ENCODE measurements at places on chromosomes 3 and 15.

DNA sequence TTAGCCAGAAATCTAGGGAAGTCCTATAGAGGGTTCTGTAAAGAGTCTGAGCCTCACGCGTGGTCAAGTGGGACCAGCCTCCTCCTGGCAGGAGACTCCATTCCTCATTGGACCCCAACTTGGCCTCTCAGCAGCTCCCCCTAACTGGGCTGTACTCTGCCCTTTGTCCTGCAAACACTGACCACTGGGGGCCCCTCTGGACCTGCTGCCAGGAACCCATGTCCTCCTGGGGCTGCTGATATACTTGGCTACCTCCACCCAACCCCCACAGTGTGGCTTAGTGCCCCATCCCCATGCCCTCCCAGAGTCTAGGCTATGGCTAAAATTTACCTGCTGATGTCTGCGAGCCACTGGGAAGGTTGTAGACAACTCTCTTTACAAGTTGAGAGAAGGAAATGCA, 62.7 kb downstream of the UBP1 start:
- DNase-seq = no peak

GRCh38 chr15:70098461-70099166, 897 bp upstream of the TLE3 start:
- DNase-seq = no peak

GRCh38 chr15:52714968-52715367, 35.8 kb upstream of the ATOSA start:
- no peak for DNase-seq

- no peak for DNase-seq
Measured at GRCh38 chr3:181326637-181327223, 337.2 kb upstream of the DNAJC19 start.

- no peak for DNase-seq
Measured at GRCh38 chr3:13851091-13851849, 28.6 kb downstream of the WNT7A start.

DNA sequence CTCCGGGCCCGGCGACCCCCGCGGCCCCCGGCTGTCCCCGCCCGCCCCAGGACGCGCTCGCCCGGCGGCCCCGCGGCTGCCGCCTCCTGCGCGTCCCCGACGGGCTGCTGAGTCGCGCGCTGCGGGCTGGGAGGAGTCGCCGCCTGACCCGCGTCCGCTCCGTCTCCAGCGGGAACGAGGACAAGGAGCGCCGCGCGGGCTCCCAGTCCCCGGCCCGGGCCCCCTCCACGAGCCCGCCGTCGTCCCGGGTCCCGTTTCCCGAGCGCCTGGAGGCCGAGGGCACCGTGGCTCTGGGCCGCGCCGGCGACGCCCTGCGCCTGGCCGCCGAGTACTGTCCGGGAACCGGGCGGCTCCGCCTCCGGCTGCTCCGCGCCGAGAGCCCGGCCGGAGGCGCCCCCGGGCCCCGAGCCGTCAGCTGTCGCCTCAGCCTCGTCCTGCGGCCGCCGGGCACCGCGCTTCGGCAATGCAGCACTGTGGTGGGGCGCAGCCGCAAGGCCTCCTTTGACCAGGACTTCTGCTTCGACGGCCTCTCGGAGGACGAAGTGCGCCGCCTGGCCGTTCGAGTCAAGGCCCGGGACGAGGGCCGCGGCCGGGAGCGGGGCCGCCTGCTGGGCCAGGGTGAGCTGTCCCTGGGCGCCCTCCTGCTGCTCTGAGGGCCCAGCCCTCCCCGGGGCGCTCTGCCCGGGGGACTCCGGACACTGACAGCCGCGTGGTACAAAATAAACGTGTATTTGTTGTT, 1.5 kb downstream of the C2CD4A start:
- no peak for DNase-seq

DNA sequence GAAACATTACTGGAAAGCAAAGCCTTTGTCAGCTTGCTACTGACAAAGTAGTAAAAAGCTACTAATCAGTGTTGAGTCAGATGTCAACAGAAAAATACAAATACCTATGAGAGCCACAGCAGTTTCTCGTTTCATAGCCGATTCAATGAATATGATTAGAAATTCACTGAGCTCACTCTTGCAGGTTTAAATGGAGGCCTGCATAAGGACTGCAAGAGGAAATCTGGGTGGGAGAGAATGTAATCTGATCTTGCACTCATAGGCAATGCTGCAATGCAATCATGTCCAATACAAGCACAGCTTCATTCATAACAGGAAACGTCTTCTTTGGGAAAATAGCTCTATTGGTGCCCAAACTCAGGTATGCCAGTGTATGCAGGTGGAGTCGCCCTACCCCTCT, 608.8 kb downstream of the ROBO2 start:
- DNase-seq = no peak

- no peak for DNase-seq
Measured at GRCh38 chr3:36695769-36696137, 68.6 kb downstream of the DCLK3 start.

- DNase-seq = no peak
Measured at GRCh38 chr3:112579697-112580096, 17.9 kb downstream of the SLC35A5 start.

DNA sequence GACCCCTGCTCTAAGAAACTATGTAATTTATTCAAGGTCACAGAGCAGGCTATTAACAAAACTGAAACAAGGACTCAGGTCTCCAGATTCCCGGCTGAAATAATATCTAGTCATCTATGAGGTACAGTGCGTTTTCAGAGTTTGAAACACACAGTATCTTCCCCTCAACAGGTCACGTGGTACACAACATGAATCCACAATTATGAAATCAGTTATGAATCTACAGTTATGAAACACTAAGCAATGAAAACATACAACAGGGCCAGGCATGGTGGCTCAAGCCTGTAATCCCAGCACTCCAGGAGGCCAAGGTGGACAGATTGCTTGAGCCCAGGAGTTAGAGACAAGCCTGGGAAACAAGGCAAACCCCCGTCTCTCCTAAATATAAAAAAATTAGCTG, 72.7 kb downstream of the FSIP1 start:
- no peak for DNase-seq

DNA sequence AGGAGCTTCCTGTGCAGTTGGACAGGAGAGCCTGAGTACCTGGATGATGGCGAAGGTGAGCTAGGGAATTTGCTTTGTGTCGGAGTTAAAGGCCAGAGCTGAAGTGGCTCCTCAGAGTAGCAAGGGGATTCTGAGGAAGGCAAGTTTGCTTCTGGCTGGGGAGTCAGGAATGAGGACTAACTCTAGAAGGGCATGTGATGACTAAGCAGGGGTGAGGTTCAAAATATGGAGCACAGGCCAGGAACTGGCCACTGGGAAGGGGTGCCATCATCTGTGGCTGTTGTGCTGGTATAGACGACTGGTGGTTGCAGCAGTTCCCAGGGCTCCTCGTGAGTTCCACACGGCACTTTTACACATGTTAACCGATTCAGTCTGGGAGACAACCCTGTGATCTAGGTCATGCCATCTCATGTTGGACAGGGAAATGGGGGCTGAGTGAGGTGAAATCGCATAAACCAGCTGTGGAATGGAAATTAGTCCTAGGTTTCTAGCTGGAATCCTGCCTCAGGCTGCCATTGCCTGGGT, 100.8 kb downstream of the EEFSEC start:
- DNase-seq = no peak

GRCh38 chr3:124203292-124203691, 211.4 kb upstream of the ROPN1 start:
- DNase-seq = no peak

- DNase-seq = no peak
Measured at GRCh38 chr3:185508335-185508991, 9.6 kb upstream of the TMEM41A start.

DNA sequence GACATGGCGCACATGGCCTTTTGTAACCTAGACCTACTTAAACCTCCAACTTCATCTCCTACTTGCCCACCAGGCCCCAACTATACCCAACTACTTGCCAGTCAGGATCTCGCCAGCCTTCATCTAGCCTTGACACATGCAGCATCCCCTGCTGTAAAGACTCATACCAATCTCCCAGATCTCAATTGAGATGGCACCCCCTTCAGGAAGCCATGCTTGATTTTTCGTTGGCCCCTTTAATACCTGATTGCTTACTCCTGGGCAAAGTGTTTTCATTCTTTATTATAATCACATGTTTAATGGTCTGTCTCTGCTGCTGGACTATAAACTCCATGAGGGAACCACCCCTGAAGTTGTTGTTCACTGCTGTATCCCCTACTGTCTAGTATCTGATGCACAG, 150.8 kb downstream of the SOX2 start:
- DNase-seq = no peak

GRCh38 chr15:26967719-26968269, 3.2 kb upstream of the GABRG3 start:
- DNase-seq = no peak

GRCh38 chr3:170356596-170357175, 829 bp upstream of the SKIL start:
- DNase-seq = no peak

- DNase-seq = no peak
Measured at GRCh38 chr3:196604548-196604947, 34.9 kb upstream of the NRROS start.

GRCh38 chr15:74129586-74130154, 716 bp upstream of the ISLR2 start:
- no peak for DNase-seq

DNA sequence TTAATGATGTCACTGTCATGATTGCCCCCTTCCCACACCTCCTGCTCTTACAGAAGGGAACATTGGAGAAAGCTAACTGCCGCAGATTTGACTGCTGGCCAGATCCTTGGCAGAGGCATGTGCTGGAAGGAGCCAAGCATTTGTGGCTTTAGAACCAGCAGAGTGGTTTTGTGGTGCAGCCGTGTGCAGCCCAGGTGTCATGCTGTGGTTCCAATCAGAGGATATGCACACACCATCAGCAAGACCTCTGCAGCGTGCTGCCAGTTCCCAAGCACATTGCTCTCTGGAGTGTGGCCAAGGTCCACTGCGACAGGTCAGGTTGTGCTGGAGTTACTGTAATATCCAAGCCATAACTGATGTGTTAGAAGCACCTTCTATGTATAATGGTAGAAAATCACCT, 61.6 kb downstream of the OTOL1 start:
- no peak for DNase-seq

DNA sequence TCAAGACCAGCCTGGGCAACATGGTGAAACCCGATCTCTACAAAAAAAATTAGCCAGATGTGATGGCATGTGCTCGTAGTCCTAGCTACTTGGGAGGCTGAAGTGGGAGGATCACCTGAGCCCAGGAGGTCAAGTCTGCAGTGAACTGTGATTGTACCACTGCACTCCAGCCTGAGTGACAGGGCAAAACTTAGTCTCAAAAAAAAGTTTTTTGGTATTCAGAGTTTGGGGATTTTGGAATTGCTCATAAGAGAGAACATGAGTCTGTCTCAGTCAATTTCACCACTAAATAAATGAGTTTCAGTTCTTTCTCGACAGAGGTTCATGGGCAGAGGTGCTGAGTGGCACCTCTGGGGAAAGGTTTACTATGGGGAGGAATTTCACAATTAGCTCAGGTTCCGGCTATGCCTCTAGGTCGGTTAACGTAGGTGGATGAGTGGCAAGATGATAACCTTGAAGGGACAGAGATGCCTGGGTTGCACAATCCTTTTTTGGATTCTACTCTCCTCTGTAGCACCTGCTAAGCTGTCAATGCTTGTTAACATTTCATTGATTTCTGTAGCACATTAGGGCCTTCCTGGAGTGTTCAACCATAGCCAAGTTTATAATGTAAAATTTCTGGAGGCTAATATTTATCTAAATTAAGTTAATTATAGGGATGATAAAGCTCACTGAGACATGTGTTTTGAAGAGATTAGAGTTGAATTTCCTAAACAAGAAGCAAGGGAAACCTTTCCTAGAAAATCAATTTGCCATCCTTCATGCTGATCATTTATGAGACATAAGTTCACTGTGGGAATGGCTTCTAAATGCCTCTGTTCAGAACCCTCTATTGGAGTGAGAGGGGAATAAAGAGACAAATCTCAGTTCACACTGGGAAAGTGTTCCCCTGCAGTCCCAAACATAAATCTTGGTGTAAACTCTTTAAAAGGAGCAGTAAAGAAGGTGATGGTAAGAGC, 37.4 kb upstream of the DCP1A start:
- no peak for DNase-seq

GRCh38 chr3:150965436-150965835, 7.1 kb downstream of the CLRN1 start:
- no peak for DNase-seq

GRCh38 chr3:144466114-144466513, 494.5 kb downstream of the DIPK2A start:
- DNase-seq = no peak

- DNase-seq = no peak
Measured at GRCh38 chr15:80779658-80780415, 667 bp downstream of the CEMIP start.

Measured in RWPE2 (cell line).